Activated B cell treated with CpG ODN at 0.5 μM for 24 hours (primary cell): ENCODE measurements at places on chromosomes 2 and 18.

- DNase-seq, result peak; percentile 36
Observed at GRCh38 chr2:33477473-33478468, 1.3 kb downstream of the RASGRP3 start.

GRCh38 chr2:10356439-10356811 lies 53.7 kb downstream of the HPCAL1 start:
- no peak for DNase-seq

DNA sequence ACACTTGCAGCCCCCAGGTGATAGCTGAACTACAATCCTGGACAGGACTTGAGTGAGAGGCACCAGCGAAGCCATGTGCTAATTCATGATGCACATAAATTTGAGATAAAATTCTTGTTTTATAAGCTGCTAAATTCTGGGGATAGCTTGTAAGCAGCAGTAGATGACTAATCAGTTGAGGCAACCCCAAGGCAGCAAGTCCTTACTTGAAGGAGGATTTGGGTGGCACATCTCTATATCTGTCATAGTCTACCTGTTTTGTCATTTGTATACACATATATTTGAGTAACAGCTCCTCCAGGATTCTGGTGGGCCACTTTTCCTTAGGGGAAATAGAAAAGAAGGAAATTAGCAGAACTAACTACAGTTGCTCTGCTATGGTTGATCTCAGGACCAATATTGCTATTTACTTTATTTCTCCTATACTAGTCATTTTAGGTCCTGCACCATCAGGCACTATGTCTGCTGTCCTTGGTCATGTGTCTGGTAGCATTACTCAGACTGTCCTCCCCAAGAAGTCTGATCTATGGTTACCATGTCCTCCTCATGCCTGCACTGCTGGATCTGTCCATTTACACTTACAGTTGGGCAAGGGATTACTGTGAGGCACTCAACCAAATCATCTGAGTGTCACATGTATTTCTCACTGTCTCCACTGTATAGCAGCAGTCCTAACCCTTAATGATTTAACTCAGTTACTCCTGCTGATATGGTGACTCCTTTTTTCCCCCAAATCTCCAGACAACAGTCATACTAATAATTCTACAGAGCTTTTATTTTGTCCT lies 436.0 kb upstream of the CWC22 start:
- DNase-seq, result no peak

GRCh38 chr2:105744091-105744908 lies 412 bp upstream of the NCK2 start:
- peak; percentile 79 for DNase-seq

DNA sequence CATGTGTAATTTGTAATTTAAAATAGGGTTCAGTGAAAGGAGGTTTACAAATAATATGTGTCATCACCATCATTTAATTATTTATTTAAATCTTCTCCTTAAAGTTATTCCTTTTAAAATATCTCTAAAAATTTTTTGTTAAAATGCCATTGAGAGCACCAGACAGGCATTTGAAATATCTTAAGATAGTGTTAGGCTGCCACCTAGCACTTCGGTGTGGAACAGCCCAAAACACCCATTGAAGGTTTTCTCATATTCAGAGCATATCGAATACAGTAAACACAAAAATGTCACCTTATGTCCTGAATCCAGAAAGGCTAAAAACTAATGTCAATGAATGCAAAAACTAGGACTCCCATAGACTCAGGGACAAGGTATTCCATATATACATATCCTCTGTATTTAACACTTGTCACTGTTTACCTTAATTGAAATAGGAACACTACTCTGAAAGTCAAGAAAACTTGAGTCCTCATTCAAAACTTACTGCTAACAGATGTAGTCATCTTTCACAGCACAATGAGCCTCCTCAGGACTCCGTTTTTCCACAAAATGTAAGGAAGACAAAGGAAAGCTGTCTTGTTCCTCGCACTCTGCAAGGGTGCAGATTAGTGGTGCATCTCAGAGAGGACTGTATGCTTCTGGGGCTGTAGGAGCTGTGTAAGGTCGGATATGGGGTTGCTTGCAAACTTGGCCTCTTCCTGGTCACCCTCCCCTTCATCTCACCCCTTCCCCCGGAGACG lies 329.5 kb downstream of the PAX3 start:
- no peak for DNase-seq

DNA sequence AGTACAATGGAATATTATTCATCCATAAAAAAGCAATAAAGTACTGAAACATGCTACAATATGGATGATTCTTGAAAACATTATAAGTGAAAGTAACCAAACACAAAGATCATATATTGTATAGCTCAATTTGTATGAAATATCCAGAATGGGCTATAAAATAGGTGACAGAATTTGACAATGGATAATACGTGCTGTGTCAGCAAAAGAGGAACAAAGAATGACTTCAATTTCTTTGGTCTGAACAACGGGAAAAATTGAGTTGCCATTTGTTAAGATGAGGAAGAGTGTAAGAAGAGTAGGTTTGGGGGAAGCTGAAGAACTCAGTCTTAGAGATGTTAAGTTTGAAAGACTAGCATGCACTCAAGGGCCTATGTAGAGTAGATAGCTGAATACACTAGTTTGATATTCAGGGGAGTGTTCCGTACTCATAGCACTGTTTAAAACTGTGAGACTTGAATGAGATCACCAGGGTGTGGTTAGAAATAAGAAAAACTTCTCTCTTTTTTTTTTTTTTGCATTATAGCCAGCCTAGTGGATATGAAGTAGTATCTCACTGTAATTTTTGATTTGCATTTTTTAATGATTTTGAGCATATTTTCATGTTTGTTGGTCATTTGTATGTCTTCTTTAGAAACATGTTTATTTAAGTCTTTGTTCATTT lies 213.6 kb downstream of the NR4A2 start:
- no peak for DNase-seq

- no peak for DNase-seq
Observed at GRCh38 chr2:226905718-226906117, 69.9 kb downstream of the RHBDD1 start.

DNA sequence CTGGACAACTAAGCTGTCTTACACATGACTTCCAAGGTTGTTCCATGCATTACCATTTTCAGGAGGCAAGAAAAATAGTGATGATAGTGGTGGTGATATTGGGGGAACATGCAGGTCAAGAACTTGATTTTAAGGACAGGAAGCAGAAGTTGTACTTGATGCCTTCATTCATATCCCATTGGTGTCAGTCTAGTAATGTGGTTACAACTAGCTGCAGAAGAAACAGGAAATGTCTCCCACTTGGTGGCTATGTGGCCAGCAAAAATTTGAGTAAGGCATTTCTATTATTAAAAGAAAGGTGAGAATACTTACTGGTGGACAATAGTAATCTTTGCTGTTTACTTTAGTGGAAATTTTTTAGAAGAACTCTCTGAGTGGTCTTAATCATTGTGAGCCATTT lies 103.4 kb downstream of the ALMS1 start:
- DNase-seq, result no peak

GRCh38 chr2:121697108-121697631 lies 39.5 kb downstream of the NIFK start:
- DNase-seq, result no peak

- DNase-seq, result no peak
Observed at GRCh38 chr2:136068581-136069227, 49.2 kb downstream of the CXCR4 start.

- DNase-seq, result no peak
Observed at GRCh38 chr2:20355131-20355530, 4.5 kb upstream of the PUM2 start.

- DNase-seq, result no peak
Observed at GRCh38 chr2:172073518-172073917, 11.8 kb upstream of the DLX1 start.
